Endodermal cell (in vitro differentiated cells): ENCODE measurements at places on chromosomes 7 and 10.

DNA sequence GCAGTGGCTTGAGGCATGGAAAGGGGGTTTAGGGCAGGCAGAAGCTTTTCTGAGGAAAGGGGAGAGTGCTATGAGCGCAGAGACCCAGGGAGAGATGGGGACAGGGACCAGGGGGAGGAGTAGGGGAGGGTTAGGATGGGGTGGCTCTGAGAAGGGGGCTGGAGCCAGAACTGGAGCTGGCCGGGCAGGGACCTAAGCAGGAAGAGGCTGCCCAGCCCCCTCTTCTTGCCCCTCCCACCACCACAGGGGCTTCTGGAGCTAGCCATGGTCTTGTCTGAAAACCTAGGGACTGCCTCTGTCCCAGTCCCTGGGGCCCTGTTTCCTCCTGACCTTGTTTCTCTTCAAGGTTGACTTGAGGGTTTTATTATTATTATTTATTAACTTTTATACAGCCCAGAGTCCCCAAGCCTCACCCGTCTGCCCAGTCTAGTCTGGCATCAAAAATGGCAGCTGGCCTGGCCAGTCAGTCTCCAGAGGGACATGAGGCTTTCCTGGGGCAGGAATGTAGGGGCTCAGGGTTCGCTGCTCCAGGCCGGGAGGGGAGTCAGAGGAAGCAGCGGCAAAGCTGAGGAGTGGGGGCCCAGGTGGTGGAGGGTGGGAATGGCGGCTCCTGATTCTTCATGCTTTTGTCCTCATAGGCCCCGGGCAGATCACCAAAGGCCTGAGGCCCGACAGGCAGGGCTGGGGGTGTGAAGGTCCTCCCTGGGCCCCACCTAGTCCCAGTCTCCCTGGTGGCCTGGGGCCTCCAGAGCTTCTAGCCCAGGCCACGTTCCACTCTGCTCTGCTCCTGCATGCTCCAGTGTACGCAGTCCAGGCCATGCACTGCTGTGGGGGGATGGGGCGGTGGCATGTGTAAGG is 5.7 kb downstream of the TRIM8 start:
- no peak for DNase-seq

DNA sequence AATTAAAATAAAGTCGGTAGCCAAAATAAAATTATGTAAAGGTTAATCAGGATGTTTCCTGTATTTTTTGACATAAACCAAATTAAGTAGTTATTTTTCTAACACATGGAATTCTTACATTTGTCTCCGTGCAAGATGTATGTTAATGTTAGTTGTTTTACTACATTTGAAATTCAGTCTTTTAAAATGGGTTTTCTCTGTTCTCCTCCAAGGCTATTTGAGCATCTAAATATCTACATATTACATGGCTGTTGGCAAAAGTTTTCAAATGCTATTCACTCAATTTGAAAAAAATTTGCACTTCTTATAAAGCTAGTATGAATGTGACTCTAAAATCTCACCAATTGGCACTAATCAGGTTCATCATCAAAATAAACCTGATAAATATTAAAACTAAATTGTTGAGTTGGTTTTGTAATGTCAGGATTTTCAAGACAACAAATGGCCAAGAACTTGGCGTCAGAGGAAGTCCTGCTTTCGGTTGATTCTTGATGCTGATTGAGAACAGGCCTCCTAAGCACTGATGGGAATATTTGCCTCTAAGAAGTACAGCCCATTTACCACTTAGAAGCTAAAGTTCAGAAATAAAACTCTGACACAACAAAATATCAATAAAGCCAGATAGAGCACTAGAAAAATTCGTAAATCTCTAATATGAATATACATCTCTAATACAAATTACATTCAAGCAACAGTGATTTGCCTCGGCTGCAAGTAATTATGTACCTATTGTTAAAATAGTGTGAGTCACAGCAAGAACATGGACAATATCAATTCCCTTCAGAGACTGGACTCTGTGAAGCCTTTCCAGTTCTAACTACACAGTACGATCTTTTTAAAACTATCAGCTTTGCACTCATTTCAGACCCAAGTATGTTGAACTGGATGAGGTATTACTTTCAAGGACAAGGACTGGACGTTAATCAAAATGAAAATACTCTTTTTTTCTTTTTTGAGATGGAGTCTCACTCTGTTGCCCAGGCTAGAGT is 733.1 kb upstream of the C7orf33 start:
- DNase-seq, result no peak

GRCh38 chr7:116230191-116231005 is 20.1 kb downstream of the TES start:
- peak; percentile 49 for DNase-seq

DNA sequence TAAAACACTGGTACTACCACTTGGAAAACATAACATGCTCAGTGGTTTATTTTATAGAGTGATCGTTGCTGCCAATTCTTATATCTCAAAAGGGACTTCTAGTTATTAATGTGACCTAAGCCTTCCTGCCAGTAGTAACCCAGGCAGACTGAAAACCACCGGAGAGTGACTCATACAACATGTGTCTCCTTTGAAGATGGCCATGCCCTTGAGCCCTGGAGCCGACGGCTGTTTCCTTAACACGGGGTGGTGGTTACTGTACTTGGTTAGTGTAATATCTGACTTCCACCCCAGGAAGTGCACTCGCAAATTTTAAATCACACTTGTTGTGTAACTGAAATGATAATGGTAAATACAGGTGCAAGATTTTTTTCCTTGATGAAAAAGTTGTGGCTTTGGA is 30.5 kb downstream of the JAKMIP3 start:
- DNase-seq, result no peak

DNA sequence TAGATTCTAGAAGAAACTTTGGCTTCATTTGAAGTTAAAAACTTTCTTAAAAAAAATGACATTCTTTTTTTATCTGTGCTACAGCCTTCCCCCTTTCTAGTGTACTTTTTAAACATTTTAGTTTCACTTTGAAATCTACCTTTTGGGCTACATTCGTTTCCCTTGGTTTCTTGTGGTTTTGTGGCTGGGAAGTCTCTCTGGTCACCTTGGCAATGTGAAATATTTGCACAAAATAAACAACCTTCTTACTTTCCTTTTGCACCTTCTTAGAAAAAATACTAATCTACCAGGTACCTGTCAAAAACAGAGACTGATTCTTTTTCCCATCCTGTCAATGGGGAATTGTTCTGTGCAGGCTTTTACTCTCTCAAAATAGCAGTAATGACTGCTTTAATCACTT is 350.2 kb downstream of the GATA3 start:
- DNase-seq, result no peak

DNA sequence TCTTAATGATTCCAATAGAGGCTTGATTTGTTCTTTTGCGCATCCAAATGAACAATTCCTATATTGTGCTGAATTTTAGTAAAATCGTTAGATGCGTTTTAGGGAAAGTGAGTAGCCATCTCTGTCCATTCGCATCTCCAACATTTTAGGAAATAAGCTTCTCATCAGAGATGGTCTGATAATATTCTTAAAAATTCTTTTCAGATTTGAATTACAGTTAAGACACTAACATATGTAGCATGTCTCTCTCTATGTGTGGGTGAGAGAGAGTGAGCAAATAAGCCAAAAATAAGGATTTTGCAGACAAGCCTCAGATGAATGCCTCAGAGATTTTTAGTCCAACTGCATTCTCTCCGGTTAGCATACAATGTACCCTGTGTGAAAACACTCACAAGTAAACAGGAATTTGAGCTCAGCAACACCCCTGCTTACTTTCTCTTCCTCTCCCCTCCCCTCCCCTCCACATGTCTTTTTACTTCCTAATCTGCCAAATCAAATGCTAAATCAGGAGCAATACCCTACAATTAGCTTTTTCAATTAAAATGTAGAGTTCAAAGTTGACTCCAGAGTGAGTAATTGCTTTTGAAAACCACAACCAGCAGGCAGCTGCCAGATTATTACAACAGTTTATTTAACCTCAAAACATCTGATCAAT is 354.4 kb downstream of the CRPPA start:
- DNase-seq, result no peak

DNA sequence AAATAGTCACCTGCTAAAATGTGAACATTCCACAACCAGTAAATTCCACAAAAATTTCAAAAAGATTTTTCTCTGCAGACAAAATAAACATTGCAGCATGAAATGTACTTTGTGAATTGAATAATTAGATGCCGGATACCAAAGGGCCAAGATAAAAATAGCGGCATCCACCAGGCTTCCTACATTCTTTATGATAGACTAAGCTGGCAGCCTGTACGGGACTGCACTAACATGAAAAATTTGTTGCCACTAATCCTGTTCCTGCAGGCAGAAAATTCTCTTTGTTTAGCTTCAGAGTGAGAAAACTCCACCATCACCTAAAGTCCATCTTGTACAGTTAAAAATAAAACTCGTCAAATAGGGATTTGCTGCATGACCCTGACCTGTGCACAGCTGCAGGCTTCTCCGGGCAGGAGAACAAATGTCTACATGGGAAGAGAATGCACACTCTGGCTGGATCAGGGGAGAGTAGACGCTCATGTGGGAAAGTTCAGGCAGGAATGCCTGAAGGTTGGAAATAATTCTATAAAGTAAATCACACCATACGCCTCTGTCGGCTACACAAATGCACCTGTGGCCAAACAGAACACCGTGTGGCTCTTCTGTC is 15.6 kb upstream of the ADO start:
- DNase-seq, result no peak

GRCh38 chr7:128888756-128889095 is 21.8 kb downstream of the KCP start:
- no peak for DNase-seq
